Prostate gland (tissue), 2 donors: ENCODE measurements at places on chromosomes 4 and X.
A peak's percentile ranks its signal among the peaks of the same experiment; 100 is the strongest.

- DNase-seq, result peak; percentile 13
These were observed 41.3 kb upstream of the ATP6AP2 start for GRCh38 chrX:40539214-40540142.

- DNase-seq, result no peak
These were observed 34.7 kb upstream of the ASMTL start for GRCh38 chrX:1487401-1487800.

DNA sequence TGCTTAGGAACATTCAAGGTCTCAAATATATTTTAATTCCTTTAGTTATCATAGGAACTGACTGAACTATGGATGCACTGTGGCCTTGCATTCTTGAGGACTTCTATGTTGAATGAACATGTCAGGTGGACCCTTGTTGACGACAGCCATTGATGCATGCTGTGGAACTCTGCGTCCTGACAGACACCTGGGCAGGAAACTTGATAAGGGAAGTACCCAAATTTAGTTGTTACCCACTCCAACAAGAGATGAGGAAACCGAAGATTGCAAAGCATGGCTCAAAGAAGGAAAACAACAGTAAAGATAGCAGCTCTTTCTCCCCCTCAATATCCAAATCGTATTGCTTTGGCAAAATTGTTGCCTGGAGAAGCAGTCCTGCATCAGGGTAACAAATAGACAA lies 540.0 kb upstream of the NR3C2 start:
- DNase-seq, result no peak

DNA sequence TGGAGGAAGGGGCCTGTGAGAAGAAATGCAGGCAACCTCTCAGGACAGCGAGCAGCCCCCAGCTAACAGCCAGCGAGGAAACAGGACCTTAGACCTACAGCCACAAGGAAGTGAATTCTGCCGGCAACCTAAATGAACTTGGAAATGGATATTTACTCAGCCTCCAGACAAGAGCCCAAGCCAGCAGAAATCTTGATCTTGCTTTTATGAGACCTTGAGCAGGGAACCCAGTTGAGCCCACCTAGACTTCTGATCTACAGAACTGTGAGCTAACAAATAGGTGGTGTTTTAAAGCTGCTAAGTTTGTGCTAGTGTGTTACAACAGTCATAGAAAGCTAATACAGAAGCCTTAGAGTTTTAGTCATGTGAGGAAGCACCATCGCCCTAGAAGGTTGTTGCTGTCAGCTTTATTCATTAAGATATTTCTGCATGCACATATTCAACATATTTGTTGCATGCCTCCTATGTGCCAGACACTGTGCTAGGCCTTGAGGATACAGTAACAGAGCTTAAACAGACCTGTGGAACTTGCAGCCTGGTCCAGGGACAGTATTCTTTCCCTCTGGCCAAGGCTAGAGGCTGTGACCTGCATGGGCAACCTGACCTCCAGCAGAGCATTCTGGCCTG lies 50.3 kb downstream of the NALF2 start:
- DNase-seq, result no peak

- no peak for DNase-seq
These were observed 16.0 kb upstream of the SEPTIN6 start for GRCh38 chrX:119708936-119709335.

DNA sequence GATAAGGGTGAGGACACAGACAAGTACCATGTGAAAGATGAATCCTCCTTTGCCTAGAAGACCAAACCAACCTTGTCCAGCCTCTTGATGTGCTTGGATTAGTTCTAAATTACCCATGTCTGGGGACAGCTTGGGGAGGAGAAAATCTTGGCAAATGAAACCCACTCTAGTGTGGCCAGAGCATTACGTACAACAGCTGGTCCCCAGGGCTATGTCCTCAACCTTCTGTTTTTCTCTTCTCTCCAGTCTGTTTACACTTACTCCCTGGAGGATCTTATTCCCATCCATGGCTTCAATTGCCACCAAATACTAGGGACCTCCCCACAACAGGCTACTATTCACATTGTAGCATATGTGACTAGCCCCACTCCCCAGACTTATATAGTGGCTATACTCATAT lies 384.5 kb downstream of the OPHN1 start:
- no peak for DNase-seq

DNA sequence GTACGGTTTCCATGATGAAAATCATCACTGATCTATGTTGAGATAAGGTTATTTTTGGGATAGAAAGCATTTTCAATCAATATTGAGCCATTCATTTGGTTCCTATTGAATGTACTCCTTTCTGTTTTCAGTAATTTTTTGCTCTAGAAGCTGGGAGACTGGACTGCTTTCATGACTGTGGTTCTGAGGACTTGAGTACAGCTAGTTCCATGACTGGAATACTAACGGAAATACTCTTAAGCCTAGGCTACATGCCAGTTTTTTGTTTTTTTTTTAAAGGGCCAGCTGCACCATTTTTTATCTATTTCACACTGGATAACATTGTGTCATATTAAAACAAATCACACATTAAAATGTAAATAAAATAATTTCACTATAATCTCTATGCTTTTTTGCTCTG lies 16.7 kb downstream of the PRR32 start:
- no peak for DNase-seq

DNA sequence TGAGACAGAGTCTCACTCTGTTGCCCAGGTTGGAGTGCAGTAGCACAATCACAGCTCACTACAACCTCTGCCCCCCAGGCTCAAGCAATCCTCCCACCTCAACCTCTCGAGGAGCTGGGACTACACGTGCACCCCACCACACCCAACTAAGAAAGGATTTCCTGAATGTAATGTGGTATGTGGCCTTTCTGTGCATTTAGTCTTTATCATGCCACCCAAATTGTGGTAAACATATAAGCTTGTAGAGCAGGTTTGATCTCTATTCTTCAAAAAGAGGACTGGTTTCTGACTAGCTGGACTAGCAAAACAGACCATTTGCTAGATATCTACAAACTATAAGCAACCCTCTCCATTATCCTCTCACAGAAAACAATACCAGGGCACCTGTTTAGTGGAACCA lies 33.6 kb downstream of the ELOVL6 start:
- DNase-seq, result no peak

GRCh38 chr4:146522869-146523205 lies 1.1 kb upstream of the SLC10A7 start:
- no peak for DNase-seq

DNA sequence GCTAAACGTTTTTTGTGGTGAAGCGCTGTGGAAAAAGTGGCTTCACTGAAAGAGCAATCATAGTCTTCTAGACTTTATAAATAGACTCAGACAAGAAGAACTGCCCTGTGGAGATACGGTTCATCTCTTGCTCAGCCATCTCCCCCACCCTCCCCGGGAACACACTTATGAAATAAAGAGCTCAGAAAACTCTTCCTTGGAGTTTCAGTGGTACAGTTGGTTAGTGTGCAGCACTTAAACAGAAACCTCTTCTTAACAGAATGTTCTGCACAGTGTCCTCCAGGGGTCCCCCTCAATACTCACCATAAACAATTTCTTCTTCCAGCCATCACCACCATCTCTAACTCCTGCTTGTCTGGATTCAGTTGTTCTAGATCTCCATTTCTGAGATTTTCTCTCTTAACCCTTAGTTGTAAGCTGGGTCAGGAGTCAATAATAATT lies 313.0 kb downstream of the ARHGAP10 start:
- DNase-seq, result no peak

- DNase-seq, result no peak
These were observed 174.2 kb downstream of the BTC start for GRCh38 chr4:74619931-74620702.

- DNase-seq, result no peak
These were observed 32.0 kb downstream of the CDS1 start for GRCh38 chr4:84614891-84615290.

DNA sequence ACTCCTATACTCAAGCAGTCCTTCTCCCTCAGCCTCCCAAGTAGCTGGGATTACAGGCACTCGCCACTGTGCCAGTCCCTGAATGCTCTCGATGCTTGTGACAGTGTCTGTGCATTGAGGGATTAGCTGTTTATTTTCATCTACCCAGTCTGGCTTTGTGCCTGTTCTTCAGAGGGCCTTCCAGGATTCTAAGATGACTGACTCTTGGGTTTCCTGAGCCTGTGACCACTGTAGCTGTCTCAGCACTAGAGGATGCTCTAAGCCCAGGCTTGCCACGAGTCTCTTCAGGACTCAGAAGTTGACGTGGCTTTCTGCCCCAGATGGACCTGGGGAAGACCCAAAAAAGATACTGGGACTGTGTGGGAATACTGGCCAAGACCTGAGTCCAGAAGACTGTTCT lies 201.4 kb downstream of the ARHGAP10 start:
- DNase-seq, result no peak

DNA sequence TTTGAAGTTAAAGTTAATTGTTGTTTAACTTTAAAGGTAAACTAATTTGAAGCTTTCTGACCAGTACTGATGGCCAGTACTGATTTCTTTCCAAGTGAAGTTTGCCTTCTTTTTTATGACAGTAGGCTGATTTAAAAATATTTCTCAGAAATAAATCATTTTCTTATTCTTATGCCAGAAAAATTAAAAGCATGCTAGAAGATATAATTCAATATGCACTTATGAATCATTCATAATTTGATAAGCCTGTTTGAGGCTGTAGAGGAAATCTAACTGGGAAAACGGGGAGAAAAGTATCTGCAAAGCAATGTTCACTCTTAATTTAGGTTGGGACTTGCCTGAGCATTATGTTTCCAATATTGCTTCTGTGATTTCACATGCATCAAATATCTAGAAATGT lies 1112.0 kb upstream of the INTU start:
- no peak for DNase-seq

DNA sequence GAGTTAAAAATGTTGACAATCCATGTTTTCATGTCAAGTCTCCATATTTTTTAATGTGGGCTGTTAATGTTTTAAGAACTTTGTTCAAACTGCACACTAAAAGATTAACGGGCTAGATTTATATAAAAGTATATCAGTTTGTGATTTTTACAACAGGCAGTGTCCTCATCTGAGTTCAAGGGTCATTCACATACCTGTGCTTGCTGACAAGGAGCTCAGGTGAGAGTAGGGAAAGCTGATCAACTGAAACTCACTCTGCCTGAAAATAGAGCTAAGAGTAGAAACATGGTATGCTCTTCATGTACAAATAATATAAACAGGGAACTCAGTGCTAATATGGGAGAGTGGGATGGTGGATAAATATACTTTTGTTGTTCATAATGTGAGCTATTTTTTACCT lies 102.3 kb upstream of the DKK2 start:
- no peak for DNase-seq

GRCh38 chr4:23324021-23324690 lies 565.7 kb downstream of the PPARGC1A start:
- DNase-seq, result no peak

DNA sequence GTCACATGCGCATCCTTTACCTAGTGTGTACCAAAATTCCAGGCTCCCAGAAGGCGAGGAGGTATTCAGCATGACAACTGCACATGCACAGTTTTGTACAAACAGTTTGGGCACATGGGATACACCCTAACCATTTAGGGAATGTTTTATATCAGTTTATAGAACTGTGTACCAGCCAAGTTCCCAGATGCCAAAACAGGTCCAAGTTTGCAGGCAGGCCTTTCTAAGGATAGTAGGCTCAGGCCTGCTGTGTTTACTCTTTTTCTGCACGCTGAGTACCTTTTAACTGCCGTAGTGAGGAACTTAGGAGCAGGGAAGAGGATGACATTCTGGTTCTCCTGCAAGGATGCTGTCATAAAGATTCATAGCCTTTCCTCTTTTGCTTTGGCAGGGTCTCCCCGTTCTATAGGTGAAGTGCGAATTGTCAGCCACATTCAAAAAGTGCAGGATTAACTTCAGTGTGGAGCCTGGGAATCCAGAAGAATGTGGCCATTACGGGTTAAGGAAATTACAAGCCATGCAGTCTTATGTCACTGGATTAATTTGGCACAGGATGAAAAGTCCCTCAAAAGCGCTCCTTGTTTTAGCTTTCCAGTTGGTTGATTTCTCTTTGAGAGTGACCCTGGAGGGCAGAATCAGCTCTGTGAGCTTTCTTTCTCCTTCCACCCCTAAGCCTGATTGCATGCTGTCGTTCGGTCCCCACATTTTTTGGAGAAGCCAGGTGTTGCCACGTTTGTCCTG lies 259.8 kb downstream of the ARHGAP10 start:
- DNase-seq, result peak; percentile 74

DNA sequence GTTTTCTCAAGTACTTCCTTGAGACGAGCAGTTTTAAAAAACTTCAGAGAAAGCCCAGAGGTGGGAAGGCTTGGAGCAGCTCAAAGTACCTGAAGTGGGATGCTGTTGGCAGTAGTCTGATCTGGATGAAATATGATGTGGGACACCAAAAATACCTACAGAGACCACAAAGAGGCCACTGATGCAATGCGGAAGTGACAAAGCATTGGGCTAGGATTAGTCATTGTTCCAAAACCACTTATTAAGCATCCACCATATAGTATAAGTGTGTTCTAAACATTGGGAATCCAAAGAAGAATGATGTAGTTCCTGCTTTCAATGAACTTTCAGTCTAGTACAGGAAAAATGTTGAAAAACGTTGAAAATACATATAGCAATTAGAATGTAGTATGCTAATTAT lies 386.1 kb upstream of the CNKSR2 start:
- DNase-seq, result no peak

DNA sequence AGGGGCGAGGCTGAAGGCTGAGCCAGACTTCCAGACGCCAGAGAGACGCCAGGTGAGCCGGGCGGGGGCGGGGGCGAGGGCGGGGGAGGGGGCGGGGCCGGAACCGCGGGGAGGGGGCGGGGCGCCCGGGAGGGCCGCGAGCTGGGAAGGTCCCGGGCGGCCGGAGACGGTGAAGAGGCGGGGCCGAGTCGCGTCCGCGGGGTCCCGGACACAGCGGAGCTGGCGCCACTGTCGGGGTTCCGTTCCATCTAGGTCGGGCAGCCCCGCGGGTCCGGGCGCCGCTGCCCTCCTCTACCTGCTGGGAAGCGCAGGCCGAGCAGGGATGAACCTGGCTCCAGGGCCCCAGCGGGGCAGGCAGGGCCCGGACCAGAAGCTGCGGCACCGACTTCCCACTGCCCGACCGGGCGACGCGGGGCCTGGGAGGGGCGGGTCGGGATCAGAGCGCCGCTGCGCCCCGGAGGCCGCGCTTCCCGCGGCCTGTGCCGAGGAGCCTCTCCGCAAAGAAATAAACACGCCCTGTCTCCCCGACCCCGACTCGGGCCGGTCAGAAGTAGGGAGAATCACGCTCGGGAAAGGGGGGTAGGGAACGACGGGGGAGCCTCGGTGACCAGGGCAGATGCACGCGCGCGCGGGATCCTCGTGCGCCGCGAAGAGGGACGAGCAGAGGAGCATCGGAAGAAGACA lies 10.6 kb downstream of the HMX1 start:
- DNase-seq, result no peak

DNA sequence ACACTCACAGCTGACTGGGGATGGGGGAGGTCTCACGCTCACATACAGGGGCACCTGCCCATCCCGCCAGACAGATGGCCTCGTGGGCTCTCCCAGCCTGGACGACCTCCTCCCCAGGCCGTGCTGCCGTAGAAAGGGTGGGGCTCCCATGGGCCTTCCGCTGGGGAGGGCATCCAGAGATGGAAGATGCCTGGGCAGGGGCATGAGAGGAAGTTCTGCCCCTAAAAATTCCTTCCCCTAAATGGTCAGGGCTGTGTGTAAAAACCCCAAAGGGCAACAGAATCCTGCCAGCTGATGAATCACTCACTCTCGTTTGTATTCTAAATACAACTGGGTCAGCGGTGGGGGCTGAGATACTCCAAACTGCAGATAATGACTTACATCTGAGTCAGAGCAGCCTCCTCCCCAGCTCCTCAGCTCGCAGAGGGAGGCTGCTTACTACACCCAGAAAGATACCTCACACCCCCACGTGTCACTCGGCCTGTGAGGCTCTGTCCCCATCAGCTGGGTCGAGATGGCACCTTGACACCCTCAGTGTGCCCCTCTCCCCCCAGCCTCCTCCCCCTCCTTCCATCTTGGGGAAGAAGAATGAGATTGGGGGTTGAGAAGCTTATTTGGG lies 10.1 kb downstream of the WDR1 start:
- peak; percentile 68 for DNase-seq

- no peak for DNase-seq
These were observed 516.5 kb upstream of the FTHL17 start for GRCh38 chrX:31588355-31588754.
